ENCODE measurements at places on chromosomes 1 and 21.

DNA sequence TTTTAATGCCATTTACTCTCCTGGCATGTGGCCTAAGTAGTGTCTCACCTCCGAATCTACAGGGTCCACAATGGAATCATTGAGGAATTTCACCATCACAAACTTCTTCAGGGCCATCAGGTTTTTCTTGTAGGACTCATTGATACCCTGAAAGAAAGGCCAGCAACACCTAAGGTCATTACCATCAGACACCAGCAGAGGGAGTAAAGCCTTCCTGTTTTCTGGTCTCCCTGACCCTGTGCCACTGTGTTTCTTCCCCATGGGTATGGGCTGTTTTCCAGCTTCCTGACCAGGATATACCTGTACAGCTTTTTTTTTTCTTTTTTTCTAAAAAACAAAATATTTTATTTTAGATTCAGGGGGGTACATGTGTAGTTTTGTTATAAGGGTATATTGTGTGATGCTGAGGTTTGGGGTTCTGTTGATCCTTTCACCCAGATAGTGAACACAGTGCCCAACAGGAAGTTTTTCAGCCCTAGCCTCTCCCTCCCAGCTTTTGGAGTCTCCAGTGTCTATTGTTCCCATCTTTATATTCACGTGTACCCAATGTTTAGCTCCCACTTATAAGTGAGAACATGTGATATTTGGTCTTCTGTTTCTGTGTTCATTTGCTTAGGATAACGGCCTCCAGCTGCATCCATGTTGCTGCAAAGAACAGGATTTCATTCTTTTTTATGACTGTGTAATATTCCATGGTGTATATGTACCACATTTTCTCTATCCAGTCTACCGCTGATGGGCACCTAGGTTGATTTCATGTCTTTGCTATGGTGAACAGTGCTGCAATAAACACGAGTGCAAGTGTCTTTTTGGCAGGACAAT lies 18.3 kb downstream of the PPT1 start:
- DNase-seq: no peak

DNA sequence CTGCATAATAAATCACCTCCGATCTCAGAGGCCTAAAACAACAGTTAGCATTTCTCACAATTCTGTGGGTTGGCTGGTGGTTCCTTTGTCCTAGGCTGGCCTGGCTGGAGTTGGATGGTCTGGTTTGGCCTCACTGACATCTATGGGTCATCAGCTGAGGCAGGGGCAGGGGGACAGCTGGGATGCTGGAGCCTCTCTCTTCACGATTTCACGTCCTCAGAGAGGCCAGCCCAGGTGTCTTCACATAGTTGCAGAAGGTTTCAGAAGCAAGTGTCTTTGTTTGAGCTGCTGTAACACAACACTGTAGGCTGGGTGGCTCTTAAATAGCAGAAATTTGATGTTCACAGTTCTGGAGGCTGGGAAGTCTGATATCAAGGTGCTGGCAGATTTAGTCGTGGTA lies 155.5 kb upstream of the CACNA1E start:
- DNase-seq: no peak

DNA sequence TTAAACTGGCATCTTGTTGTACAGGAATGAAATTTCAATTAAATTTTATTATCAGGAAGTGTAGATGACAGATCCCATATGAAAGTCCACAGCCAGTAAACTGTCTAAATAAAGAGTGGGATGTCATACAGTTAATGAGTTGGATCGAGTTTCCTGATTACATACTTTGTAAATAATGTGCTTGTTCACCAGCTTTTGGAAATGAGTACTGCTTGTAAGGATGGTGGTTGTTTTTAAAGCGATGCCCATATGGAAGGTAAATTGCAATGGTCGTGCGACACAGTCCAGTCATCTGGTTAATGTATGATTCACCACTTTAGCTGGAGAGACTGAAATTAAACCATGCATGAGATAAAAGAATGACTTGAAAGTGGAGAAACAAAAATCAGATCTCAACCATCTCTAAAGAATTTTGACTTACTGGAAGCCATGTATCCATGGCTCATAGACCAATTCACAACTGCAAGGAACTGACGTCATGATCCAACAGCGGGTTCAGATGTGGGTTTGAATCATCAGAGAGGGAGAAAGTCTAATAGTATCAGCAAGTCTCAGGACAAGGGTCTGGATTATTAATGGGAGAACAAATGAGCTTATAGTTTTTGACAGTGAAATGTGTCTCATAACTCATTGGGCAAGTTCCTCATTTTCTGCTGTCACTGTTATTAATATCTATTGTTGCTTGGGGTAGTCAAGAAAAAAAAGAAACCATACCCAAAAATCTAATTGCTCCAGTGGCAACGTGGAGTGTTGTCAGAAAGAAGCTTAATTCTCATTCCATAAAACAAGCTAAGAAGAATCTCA lies 49.0 kb downstream of the MAP10 start:
- DNase-seq: no peak

- no peak for DNase-seq
Observed at GRCh38 chr1:25039229-25039628, 109.2 kb upstream of the RUNX3 start.

GRCh38 chr1:233406994-233407631 lies 79.6 kb downstream of the MAP3K21 start:
- DNase-seq: no peak

- DNase-seq: no peak
Observed at GRCh38 chr1:5949085-5949760, 43.0 kb downstream of the NPHP4 start.

DNA sequence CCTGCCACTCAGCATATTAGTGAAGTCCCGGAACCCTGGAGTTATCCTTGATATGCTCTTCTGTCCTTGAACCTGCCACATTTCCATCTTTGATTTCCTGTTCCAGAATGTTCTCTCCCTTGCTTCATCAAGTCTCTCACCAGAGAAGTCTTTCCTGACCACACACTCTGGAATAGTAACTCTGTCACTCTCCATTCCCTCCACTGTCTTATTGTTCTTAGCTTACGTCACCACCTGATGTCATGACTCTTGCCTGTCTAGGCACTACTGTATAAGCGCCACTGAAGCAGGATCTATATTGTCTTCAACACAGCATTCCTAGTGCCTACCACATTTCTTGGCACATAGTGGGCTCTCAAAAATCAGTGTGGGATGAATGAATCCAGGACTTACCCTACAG lies 65.4 kb upstream of the SMYD2 start:
- DNase-seq: no peak

DNA sequence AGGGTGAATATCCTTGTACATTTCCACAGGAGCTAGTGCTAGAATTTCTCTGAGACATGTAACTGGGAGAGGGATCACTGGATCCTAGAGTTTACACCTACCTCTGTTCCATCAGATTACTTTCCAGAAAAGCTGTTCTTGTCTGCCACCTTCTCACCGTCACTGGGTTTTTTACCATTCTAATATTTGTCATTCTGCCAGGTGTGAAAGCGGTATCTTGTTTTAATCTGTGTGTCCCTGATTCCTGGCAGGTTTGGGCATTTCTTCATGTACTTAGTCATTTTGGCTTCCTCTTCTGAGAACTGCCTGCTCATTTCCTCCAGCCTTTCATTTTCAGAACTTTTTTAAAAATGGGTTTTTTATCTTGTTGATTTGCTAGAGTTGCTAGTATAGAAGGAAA lies 5.1 kb downstream of the PMF1 start:
- no peak for DNase-seq

DNA sequence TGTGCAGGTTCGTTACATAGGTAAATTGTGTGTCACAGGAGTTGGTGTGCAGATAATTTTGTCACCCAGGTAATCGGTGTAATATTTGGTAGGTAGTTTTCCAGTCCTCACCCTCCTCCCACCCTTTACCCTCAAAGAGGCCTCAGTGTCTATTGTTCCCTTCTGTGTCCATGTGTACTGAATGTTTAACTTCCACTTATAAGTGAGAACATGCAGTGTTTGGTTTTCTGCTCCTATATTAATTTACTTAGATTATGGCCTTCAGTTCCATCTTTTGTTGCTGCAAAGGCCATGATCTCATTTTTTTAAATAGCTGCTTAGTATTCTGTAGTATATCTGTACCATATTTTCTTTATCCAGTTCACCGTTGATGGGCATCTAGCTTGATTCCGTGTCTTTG lies 87.3 kb downstream of the RPS6KC1 start:
- DNase-seq: no peak

Data from activated T-helper 1 cell treated with anti-CD3 and anti-CD28 coated beads, Interleukin-2, amount 50 U/mL, for 16 hours (primary cell).